CD8-positive, alpha-beta memory T cell (primary cell): ENCODE measurements at places on chromosomes 13 and 19. TPM values are rescaled to one million over a fixed set of nuclear protein-coding genes. Genes with fewer than 3 reads are reported as not detected.

GRCh38 chr13:54415753-54416366 is 1387.2 kb downstream of the OLFM4 start:
- no peak for DNase-seq
- no peaks in the 10 kb centered on the region for H3K36me3 ChIP-seq
- no peak overlapping the region for H3K27ac ChIP-seq
- H3K4me3 ChIP-seq: no peak overlapping the region

GRCh38 chr19:57611113-57611512 is 2.9 kb upstream of the ZNF134 start:
- no peak overlapping the region for H3K27ac ChIP-seq
- H3K27me3 ChIP-seq: no peaks in the 10 kb centered on the region
- H3K4me3 ChIP-seq: no peak overlapping the region

DNA sequence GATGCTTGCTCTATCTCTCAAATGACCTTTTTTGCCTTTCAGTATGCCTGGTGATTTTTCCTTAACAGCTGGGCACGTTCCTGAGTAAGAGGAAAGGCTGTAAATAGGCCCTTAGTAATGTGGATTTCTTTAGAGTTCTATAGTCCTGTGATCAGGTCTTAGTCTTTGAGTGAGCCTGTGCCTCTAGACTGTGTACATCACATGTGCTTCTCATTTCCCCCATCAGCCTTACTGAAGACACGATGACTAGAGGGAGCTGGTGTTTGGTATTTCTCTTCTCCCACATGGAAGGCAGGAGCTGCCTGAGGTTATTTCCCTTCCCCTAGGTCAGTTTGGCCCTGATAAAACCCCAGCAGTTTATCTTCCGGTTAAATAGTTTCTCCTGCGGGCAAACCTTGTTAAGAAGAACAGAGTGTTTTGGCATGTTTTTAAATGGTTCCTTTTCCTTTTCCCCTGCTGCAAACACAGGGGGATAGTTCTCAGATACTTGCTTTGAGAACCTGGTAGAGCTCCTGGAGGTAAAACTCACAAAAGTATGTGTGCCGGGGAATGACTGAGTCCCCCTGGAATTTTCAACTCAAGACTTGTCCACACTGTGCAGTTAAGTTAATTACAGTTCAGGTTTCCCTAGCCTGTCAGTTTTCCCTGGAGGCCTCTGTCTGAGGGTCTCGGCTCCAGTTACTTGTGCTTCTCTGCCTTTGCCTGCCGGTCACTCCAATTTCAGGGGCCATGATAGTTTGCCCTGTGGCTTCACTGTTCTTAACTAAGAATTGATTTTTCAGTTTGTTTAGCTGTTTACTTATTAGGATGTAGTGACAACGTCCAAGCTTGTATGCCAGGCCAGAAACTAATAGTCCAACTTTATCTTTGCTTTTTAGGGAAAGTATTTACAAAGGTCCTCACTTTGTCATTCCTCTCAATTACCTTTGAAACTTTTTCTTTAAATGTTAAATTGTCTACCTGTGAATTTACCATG is 94.4 kb downstream of the URI1 start:
- H3K4me1 ChIP-seq: no peaks in the 10 kb centered on the region
- no peak overlapping the region for H3K4me3 ChIP-seq
- no peak overlapping the region for H3K27ac ChIP-seq
- no peaks in the 10 kb centered on the region for H3K36me3 ChIP-seq

DNA sequence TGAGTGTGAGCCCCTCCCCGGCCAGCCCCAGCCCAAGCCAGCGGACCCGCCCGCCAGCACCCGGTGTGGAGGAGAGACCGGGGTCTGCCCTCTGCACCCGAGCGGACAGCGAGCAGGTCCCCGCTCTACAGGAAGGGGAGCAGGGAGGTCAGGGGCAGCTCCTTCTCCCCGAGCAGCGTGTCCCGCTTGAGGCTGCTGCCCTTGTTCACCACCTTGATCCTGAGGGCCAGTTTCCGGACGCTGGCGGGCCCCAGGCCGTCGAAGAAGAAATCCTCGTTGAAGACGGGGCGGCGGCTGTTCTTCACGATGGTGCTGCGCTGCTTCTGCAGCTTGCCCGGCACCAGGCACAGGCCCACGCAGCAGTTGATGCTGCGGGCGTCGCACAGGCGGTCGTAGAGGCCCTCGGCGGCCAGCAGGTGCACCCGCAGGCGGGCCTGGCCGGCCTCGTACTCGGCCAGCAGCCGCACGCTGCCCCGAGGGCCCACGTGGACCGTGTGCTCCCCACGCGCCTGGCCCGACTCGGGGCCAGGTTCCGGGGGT is 1.9 kb downstream of the C2CD4C start:
- no peak overlapping the region for H3K4me3 ChIP-seq
- no peaks in the 10 kb centered on the region for H3K36me3 ChIP-seq
- H3K4me1 ChIP-seq: peaks cover 6% of the 10 kb centered on the region

DNA sequence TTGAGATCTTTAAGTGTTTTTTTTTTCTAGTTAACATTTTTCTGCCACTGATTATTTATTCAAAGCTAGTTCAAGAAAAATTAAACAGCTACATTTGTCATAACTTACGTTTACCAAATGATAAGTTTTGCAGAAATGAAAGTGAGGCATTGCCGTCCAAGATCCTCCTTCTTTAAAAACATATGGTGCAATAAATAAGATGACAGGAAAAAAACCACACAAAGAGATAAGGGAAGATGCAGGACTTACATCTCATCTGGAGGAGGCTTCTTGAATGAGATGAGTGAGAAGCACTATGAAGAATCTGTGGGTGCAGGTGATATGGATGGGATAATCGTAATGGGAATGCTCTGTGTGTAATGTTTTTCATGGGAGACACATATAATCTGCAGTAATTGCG is 12.4 kb downstream of the TNFSF13B start:
- no peaks in the 10 kb centered on the region for H3K36me3 ChIP-seq
- no peak overlapping the region for H3K27ac ChIP-seq
- H3K4me1 ChIP-seq: no peaks in the 10 kb centered on the region
- no peak overlapping the region for H3K4me3 ChIP-seq

- DNase-seq: no peak
- H3K4me1 ChIP-seq: peaks cover 32% of the 10 kb centered on the region
- no peak overlapping the region for H3K27ac ChIP-seq
- H3K4me3 ChIP-seq: no peak overlapping the region
- no peaks in the 10 kb centered on the region for H3K36me3 ChIP-seq
- H3K27me3 ChIP-seq: no peaks in the 10 kb centered on the region
Measured at GRCh38 chr13:48216204-48216711, 16.7 kb upstream of the ITM2B start.

DNA sequence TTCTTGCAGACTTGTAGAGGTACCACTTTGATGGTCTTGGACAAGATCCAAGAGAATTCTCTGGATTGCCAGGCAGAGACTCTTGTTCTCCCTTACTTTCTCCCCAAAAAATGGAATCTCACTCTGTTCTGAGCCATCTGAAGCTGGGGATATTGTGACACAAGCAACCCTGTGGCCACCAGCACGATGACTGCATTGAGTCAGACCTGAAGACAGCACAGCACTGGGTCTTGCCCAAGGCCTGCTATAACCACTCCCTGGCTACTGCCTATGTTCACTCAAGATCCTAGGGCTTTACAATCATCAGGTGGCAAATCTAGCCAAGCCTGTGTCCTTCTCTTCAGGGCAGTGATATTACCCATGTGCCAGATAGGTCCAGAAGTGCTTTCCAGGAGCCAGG is 202.5 kb upstream of the SERP2 start:
- H3K27me3 ChIP-seq: no peaks in the 10 kb centered on the region
- no peak overlapping the region for H3K4me3 ChIP-seq
- DNase-seq: no peak

- H3K27me3 ChIP-seq: no peaks in the 10 kb centered on the region
- DNase-seq: peak; percentile 80
- no peak overlapping the region for H3K4me3 ChIP-seq
- H3K27ac ChIP-seq: no peak overlapping the region
- H3K4me1 ChIP-seq: peaks cover 12% of the 10 kb centered on the region
Measured at GRCh38 chr19:48970923-48971395, 5.8 kb downstream of the FTL start.

- H3K27me3 ChIP-seq: no peaks in the 10 kb centered on the region
- no peak for DNase-seq
- no peak overlapping the region for H3K27ac ChIP-seq
- peaks cover 20% of the 10 kb centered on the region for H3K36me3 ChIP-seq
- no peaks in the 10 kb centered on the region for H3K4me1 ChIP-seq
Measured at GRCh38 chr13:112819816-112820215, 130.0 kb downstream of the ATP11A start.

DNA sequence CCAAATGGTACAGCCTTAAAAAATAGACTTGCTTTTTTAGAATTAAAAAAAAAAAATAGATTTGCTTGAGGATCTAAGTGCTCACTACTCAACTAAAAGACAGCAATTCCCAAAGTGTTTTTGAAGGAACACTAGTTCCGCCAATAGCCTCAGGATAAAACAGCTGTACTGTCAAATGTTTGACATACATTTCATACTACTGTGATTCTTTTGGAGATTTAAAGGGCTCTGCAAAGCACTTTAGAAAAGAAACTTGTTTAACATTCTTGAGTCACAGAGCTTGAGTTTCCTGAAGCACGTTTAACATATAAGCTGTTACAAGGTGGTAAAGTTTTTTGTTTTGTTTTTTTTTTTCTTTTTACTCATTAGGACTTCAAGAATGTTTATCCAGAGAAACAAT is 23.1 kb upstream of the KLF5 start:
- no peak overlapping the region for H3K4me3 ChIP-seq
- DNase-seq: no peak
- H3K27me3 ChIP-seq: no peaks in the 10 kb centered on the region
- H3K36me3 ChIP-seq: no peaks in the 10 kb centered on the region

- H3K36me3 ChIP-seq: no peaks in the 10 kb centered on the region
- DNase-seq: no peak
- no peaks in the 10 kb centered on the region for H3K4me1 ChIP-seq
- H3K27ac ChIP-seq: no peak overlapping the region
Measured at GRCh38 chr19:35363711-35364425, 5.6 kb downstream of the FFAR3 start.

DNA sequence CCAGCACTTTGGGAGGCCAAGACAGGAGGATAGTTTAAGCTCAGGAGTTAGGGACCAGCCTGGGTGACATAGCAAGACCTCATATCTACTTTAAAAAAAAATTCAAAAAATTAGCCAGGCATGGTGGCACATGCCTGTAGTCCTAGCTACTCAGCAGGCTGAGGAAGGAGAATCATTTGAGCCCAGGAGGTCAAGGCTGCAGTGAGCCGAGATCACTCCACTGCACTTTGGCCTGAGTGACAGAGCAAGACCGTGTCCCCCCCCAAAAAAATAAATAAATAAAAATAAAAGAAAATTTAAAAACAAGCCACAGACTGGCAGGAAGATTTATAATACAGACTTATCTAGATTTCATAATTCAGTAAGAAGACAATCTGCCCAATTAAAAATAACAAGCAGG is 14.8 kb downstream of the PSPC1 start:
- H3K27ac ChIP-seq: no peak overlapping the region
- no peaks in the 10 kb centered on the region for H3K27me3 ChIP-seq
- H3K36me3 ChIP-seq: peaks cover 10% of the 10 kb centered on the region
- no peak for DNase-seq
- H3K4me3 ChIP-seq: no peak overlapping the region
- peaks cover 15% of the 10 kb centered on the region for H3K4me1 ChIP-seq

DNA sequence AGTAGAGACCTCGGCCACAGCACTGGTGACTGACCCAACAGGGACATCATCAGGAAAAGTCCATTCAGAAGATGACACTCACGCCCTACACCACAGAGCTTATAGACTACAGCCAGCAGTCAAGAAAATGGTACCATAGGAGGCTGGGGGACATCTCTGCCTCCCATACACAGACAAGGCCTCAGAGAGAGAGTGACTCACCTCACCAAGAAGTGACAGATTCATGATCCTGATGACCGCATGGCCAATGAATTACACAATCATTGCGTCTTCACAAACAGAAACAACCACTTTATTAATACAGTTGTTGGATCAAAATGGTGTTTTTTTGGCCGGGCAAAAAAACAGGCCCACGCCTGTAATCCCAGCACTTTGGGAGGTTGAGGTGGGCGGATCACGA is 260.8 kb upstream of the TSHZ3 start:
- DNase-seq: no peak
- H3K4me1 ChIP-seq: no peaks in the 10 kb centered on the region
- H3K4me3 ChIP-seq: no peak overlapping the region
- H3K36me3 ChIP-seq: no peaks in the 10 kb centered on the region

DNA sequence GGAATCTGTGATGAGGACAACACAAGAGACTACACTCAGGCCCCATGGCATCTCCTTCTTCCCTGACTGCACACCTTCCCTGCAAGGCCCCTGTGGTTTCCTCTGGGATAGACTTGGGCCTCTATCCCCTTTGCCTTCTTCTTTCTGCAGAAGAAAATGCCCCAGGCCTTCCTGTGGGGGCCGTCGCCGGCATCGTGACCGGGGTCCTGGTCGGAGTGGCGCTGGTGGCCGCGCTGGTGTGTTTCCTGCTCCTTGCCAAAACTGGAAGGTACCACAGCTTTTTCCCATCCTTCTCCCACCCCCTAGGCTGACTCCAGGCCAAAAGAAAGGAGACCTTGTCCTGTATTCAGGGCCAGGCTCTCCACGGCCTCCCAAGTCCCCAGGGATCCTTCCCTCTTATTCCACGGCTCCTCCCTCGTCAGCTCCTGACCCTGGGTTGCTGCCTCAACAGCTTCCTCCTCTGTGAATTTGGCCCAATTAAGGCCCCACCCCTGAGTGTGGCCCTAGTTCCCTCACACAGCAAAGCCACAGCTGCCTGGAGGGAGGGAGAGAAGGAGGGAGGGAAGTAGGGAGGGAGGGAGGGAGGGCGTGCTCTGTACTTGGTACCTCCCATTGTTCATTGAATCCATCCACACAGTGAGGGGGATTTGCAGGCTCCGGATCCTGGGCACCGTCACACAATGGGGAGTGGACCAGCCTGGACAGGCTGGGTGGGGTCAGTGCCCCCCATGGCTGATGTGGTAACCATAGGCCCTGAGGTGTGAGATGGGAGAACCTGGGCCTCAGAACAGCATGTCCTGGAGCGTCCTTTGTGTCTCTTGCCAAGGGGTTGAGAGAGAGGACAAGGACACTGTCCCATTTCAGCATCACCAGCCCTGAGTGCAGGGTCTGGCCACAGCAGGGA is 12.5 kb downstream of the CEACAM3 start:
- H3K4me3 ChIP-seq: no peak overlapping the region
- DNase-seq: no peak
- H3K4me1 ChIP-seq: no peaks in the 10 kb centered on the region
- no peaks in the 10 kb centered on the region for H3K36me3 ChIP-seq

GRCh38 chr13:79686441-79686840 is 205.5 kb downstream of the NDFIP2 start:
- DNase-seq: no peak
- no peaks in the 10 kb centered on the region for H3K36me3 ChIP-seq
- H3K4me3 ChIP-seq: no peak overlapping the region
- H3K27ac ChIP-seq: no peak overlapping the region
- no peaks in the 10 kb centered on the region for H3K4me1 ChIP-seq
- H3K27me3 ChIP-seq: no peaks in the 10 kb centered on the region

ADGRE2 gene
- polyA plus RNA-seq: 0.09 TPM

CBARP gene
- polyA plus RNA-seq: not detected

WDR87 gene
- not detected for polyA plus RNA-seq

DCLK1 gene
- not detected for polyA plus RNA-seq

SERPINE3 gene
- not detected for polyA plus RNA-seq

NLRP4 gene
- polyA plus RNA-seq: not detected

SPACA4 gene
- not detected for polyA plus RNA-seq

SHC2 gene
- not detected for polyA plus RNA-seq
